ENCODE measurements at places on chromosomes 2 and 18.

DNA sequence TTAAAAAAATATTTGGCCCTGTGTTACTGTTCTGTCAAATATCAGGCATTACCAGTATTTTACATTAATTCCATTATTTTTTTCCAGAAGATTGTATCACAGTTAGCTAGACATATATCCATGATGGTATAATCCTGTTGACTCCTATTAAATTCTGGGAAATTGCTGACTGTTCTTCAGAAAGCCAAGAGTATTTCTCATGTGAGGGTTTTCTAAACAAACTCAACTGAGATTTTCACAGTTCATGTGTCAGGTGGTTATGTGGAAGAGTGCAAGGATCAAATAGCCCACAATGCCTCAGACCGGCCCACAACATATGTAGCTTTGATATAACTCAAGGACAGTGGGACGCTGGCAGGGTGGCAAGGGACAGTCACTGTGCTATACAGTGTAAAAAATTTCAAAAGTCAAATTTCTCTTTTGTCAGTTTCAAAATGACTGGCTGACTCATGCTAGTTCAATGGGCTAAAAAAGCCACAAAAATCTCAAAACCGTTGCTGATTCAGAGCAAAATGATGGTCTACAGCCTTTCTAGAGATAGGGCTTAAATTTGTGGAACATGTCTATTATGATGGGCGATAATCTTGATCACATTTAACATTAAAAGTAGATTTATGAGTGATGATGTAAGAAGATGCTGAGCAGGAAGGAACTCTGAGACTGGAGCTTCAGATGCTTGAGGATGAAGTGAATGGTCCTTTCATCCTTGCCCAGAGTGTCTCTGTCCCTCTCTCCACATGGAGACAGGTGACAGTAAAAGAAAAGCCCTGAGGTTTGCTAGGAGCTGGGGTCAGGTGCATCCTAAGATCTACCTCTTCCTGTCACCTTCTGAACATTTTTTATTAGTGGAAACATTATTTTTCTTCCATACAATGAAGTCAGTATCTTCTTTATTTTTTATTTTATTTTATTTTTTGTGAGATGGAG is 175.8 kb upstream of the PIEZO2 start:
- no peak for DNase-seq

GRCh38 chr2:64652231-64653108 is 1.2 kb downstream of the SERTAD2 start:
- DNase-seq: no peak

DNA sequence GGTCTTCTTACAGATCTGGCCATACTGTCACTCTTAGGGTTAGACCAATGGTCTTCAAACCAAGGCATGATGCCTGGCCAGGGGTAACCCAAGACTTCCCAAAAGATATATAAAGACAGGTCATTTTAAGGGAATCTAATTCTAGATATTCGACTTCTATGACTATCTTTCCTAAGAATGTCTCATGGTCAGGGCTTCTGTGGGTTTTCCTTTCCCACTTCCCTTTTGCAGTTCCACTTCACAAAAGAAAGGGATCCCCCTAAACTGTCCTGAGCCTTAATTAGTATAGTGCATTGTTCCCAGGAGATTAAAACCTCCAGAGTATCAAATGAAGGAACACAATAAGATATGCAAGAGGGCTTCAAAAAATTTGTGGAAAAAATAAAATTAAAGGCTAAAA is 223.6 kb upstream of the SIX2 start:
- no peak for DNase-seq

DNA sequence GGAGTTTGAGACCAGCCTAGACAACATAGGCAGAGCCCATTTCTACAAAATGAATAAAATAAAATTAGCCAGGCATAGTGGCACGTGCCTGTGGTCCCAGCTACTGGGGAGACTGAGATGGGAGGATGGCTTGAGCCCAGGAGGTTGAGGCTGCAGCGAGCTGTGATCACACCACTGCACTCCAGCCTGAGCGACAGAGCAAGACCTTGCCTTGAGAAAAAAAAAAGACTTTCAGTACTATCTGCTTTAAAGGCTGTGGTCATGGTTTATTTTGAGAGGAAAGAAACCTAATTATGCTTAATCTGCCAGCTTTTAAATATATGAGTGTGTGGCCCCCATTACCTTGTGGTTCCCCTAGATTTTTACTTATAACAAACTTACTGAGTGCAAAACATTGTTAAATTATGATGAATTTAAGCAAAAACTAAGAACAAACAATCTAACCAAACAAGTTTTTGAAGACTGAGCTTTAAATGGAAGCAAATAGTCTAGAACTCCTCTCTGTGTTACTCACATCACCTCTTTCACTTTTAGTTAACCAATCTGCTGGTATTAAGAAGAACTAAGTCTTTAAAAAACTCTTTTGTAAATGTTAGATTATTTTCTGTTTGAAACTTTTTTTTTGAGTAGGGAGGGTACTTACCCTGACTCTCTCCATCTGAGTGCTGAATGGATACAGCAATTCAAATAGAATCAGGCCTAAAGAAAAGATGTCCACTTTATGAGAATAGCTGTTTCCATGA is 65.4 kb downstream of the EIF2AK3 start:
- no peak for DNase-seq

DNA sequence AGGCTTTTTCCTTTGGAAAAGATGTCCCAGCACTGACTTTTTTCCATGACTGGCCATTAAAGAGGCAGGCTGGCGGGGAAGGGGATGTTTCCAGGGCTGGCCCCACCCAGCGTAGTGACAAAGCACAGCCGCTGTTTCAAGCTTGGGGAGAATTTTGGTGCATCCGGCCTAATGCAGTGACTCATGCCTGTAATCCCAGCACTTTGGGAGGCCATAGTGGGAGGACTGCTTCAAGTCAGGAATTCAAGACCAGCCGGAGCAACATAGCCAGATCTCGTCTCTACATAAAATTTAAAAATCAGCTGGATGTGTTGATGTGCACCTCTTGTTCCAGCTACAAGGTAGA is 78.0 kb upstream of the SH3BP4 start:
- no peak for DNase-seq

DNA sequence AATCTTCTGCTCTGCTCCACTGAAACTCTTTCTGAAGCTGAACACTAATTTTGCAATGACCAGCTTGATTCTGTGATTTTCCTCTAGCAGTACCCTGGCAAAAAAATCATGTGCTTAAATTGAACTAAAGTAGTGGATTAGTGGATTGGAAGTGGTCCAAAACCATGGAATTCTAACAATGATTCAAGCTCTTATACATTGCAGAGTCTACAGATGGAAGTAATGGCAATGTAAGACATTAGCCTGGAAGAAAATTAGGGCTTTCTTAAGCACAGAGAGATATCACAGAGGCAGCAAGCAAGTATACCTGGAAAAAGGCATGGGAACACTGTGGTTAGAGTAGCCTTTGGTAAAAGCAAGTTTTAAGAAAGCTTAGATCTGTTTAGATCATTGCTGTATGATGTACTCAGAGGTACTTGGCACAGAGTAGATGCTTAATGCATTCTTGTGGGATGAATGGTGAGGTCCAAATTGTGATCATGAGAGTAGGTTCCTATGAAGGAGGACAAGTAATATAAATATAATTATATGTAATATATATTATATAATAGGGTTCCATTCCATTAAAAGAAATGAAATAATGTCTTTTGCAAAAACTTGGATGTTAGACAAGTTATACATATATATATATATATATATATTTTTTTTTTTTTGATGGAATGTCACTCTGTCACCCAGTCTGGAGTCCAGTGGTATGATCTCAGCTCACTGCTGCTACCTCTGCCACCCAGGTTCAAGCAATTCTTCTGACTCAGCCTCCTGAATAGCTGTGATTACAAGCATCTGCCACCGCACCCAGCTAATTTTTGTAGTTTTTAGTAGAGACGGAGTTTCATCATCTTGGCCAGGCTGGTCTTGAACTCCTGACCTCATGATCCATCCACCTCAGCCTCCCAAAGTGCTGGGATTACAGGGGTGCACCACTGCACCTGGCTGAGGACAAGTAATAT is 172.2 kb upstream of the SCN7A start:
- no peak for DNase-seq

- no peak for DNase-seq
These were observed 59.7 kb downstream of the SCG2 start for GRCh38 chr2:223542501-223542900.

DNA sequence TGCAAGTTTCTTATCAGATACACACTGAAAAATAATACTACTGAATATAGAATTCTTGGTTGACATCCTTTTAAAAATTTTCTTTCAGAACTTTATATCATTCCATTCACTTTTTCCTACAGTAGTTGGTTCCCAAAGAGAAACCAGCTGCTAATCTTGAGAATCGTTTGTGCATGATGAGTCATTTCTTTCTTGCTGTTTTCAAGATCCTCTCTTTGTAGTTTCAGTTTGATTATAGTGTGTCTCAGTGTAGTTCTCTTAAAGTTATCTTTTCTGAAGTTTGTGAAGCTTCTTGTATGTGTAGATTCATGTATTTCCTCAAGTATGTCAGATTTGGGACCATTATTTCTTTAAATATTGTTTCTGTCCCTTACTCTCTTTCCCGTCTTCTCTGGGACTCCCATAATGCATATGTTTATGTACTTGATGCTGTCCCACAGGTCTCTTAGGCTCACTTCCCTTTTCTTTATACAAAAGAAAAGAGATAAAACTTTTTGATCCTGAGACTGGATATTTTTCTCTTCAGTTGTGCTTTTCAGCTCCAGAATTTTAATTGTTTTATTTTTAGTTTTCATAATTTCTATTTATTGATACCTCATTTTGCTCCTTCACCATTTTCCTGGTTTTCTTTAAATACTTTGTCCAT is 801.0 kb downstream of the TDRD15 start:
- no peak for DNase-seq

DNA sequence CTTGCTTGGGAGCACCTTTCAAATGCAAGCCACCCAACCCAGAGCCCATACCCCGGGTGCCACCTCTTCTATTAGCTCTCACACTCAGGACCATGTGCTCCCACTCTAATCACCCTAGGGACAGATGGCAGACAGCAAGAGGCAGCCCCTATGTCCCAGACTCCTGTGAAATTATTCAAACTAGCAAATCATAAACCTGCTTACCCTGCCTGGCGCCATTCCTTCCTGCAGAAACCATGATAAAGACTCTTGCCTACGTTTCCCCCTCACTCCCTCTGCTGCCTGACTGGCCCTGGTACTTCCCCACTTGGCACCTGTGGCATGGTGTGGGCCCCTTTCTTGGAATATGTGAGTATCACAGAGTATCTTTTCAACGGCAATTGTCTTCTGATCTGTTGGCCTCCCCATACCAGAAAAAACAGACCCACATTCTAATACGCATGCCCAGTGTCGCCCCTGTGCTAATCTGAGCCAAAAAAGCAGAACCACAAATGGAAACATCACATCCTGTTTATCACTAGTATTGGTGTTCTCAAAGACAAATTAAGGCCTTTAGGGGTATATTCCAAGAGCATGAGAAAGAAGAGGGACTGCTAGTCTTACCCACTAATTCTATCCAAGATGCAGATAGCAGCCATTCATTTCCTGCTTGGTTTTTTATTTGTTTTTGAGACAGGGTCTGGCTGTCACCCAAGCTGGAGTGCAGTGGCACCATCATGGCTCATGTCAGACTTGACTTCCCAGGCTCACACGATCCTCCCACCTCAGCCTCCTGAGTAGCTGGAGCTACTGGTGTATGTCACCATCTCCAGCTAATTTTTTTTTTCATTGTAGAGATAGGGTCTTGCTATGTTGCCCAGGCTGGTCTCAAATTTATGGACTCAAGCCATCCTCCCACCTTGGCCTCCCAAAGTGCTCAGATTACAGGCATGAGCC is 44.1 kb upstream of the TTC39C start:
- DNase-seq: no peak

DNA sequence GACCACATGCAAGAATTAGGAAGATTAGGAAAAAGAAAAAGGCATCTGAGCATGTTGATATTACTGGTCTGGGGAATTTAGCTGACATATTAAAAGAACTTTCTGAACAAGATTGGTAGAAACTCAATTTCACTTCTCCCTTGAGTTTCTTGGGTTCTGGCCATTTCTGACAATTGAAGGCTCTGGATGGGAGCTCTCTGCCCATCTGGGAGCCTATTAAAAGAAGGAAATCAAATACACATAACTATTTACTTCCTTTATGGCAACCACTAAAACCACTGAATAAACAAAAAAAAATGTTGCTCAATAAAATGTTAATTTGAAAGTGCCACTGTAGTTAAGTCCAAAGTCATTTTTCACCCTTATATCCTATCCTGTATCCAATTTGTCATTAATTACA is 216.8 kb upstream of the HNMT start:
- no peak for DNase-seq

- no peak for DNase-seq
These were observed 48.7 kb upstream of the AGAP1 start for GRCh38 chr2:235445116-235445515.

- no peak for DNase-seq
These were observed 28.1 kb downstream of the FN1 start for GRCh38 chr2:215407590-215408264.

DNA sequence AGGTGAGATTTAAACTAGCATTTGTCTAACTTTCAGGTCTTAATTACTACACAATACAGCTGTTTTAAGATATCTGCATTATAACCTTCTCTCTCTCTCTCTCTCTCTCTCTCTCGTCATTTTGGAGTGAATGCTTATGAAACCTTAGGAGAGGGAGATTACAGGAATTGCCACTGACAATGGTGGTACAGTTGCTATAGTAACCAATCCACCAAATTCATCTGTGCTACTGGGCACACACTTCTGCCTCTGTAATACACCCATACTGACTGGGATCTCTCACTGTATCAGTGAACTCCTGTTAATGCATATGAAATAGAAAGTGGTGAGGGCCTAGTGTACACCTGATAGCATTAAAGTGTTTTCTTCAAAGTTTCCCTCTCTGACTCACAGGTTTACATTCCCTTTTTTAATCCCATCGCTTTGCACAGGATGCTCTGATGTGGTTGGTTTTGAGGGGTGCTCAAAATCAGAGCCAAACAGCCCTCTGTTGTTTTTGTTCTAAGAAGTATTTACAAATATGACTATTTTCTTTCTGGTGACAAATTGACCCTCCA is 13.1 kb downstream of the KLHL14 start:
- DNase-seq: no peak

GRCh38 chr2:170332676-170333402 is 154.9 kb downstream of the MYO3B start:
- DNase-seq: no peak

DNA sequence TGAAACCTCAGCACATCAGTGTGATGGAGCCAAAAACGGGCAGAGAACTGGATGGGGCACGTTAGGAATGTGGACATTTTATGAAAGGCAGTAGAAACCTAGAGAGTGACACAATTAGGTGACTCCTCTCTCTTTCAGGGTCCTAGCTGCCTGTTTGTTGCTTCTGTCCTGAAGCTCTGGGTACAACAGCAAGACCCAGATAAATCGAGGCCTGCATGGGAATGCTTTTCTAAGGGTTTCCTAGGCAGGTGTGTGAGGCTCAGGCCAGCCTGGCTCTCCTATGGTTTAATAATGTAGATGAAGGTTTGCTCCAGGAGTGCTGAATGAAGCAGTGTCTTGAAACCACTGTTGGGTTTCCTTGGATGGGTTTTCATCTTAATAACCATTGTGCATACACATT is 517.1 kb upstream of the RAB6C start:
- no peak for DNase-seq

DNA sequence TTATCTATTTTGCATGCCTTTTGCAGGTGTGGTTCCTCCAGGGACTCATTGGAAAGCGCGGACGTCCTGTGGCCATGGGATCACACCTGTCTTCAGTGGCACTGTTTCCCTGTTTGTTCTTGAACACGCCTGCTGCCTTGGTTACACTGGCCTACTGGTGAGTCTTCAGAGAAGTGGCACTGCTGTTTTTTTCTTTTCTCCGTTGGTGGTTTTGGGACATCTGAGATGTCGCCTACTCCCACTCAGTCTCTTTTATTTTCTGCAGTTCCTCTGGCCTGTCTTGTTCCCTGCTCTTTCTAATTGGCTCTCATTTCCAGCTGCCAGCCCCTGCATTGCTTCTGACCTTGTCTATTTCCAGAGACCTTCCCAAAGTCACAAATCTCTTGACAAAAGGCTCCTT is 35.7 kb upstream of the POU3F3 start:
- no peak for DNase-seq
